NK-92 treated with Interleukin-12 subunit alpha and Interleukin-12 subunit beta, amount 100 ng/mL, for 24 hours (cell line): ENCODE measurements at places on chromosomes 4 and X.

- no peak for DNase-seq
These were observed 240.3 kb upstream of the GPC4 start for GRCh38 chrX:133655275-133656265.

DNA sequence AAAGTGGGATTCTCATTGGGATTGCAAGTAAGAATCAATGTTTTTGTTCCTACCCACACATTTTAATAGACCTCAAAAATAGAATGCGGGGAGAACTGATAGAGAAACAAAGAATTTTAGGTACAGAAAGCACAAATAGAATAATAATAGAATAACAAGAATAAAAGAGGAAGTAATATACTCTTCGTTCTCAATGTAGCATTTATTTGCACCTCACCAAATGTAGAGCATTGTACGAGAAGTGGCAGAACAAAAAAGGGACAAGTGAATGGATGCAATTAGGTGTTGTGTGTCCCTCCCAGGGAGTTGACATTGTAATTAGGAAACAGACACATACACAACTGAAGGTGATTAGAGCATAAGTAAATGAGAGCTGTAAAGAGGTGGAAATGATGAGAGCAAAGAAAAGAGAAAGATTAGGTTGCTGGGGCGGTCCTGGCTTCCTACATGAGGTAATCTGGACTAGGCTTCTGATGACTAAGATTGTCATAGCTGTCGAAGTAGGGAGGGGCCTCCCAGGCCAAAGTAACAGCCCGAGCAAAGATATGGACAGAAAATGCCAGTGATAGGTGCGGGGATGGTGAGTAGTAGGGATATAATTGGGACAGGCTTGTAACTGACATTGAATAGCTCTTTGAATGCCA is 10.4 kb downstream of the RAB9A start:
- no peak for DNase-seq

DNA sequence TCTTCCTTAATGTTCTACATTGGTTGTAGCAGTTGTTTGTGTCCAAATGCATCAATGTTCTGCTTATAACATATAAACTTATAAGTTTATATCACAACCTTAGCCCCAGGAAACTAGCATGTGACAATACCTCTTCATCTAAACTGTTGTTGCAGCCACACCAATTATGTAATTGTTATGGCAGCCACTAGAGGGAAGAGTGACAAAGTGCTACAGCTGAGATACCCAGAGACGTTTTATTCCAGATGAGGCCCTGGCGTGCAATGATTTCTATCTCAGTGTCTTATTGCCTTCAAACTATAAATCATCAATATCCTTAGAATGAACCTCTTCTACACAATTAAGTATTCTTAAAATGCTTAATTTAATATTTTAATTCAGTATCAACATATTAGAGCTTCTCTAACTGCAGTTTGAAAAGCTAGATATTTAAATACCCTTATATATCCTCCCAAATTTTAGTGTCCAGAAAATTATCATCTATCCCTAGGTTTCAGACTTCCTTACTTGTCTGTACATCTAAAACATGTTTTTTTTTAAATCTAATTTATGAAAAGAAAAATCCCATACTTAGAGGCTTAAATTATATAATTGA is 171.6 kb downstream of the PCDH10 start:
- DNase-seq = no peak

DNA sequence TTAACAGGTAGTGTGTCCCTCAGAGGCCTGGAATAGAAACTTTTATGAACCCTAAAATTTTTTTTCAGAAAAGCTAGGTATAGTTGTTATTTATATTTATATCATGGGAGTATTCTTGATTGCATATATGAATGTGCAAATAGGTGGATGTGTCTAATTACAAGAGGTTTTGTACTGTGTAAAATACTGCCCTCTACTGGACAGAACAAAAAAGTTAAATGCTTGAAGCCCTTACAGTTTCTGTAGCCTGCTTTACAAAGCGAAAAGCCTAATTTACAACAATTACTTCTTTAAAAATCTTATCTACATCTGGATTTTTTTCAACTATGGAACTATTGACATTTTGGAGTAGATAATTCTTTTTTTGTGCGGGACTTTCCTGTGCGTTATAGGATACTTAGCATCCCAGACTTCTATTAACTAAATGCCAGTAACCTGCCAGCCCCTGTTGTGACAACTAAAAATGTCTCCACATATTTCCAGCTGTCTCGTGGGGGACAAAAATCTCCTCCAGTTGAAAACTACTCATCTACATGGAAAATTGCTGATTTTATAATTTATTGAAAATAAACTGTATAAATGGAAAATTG is 35.1 kb downstream of the ENPEP start:
- no peak for DNase-seq

- no peak for DNase-seq
These were observed 11.2 kb upstream of the CCNG2 start for GRCh38 chr4:77145842-77146185.
